ENCODE measurements at places on chromosomes 16 and 17.

DNA sequence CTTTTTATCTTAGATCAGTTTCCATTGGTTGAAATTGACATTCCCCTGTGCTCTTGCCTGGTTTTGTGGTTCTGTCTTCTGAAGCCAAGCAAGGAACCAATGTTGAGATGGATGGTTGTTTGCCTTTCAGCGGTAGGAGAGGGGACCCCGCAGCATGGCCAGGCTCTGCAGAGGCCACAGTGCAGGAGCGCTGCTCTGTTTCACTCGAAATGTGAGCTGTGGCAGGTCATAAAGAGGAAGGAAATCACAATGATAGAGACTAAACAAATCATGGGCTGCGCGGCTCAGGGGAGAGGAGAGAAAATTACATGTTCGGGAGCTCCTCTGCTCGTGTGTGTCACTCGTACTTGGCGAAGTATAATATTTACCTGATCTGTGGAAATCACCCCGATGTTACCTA lies 148.2 kb downstream of the SNX29 start:
- no peak for DNase-seq

DNA sequence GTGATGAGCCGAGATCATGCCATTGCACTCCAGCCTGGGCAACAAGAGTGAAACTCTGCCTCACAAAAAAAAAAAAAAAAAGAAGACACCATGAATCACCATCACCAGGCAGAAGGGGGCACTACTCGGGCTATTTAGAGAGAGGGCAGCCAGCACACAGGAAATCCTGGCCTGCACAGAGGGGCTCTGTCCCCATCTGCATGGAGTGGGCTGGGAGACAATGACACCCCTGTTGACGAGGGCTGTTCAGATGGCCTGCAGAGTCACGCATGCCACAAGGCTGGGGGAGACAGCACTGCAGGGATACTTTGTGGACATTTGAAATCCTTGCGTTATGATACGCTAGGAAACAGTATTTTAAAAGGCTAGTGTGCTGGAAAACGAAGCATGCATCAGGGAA lies 48.3 kb downstream of the CUEDC1 start:
- DNase-seq, result no peak

- DNase-seq, result no peak
Measured at GRCh38 chr17:56661906-56662305, 68.4 kb downstream of the NOG start.

DNA sequence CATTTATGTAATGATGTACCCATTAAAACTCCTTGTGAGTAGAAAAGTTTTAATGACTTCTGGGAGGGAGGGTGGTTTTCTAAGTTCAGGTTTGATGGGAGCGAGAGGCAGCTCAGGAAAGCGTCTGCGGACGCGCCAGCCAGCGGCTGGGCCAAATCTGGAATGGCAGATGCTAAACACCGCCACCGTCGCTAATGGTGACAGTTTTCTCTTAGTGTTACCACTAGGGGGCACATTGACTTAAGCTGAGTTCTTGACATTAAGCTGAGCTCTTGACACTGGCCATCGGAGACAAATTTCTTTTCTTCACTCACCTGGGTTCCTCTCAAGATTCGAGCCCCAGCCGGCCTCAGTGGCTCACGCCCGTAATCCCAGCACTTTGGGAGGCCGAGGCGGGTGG lies 6.7 kb downstream of the TRPV1 start:
- DNase-seq, result no peak

DNA sequence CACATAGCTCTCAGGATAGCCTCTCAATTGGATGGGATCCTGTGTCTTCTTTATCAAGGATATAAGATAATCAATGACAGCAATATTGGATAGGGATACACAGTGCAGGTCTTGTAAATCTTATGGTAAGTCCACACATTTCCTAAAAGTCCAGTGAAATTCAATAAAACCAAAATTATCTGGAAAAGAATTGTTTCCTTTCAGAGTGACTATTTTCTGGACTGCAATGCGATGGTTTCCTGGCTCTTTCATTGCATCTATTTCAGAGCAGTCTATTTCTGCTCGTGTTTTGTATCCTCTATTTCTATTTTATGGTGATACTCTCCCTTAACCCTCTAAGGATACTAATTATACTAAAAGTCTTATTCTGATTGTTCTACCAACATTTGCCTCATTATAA lies 24.3 kb upstream of the MON1B start:
- DNase-seq, result no peak
